ENCODE measurements at places on chromosomes 7 and 10.

GRCh38 chr7:87833130-87833529 lies 43.0 kb downstream of the SLC25A40 start:
- H3K36me3 ChIP-seq = peaks cover 12% of the 10 kb centered on the region
- no peak overlapping the region for H3K4me3 ChIP-seq
- H3K27me3 ChIP-seq = no peaks in the 10 kb centered on the region
- H3K4me1 ChIP-seq = no peaks in the 10 kb centered on the region

DNA sequence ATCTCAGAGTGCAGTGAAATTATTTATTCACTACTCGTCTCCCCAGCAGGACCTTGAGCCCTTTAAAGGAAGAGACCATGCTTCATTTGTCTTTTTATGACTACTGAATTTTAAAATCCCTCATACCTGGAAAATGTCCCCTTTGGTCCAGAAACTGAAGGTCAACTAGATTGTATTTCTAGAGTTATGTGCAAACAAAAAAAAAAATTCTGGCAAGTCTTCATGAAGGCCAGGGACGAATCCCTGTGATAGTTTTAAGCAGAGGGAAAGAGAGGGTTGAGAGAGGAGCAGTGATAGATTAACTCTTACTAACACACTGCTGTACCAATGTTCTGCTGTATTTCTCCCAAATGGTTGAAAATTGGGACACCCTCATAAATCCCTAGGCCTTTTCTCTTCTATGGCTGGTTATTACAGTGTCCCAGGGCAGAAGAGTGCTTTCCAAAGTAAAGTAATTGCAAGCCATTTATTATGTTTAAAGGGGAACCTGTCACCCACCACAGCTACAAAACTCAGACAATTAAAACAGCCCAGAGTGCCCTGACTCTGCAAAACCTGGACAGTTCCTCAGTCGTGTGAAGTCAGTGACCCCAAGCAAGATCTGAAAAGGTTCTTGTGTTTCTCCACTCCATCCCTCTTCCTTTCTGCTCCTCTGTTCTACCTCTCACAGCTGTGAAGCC lies 182.8 kb upstream of the AOAH start:
- no peak overlapping the region for H3K27ac ChIP-seq
- H3K36me3 ChIP-seq = peaks cover 46% of the 10 kb centered on the region
- DNase-seq = peak; percentile 19
- no peaks in the 10 kb centered on the region for H3K27me3 ChIP-seq
- no peak overlapping the region for H3K4me3 ChIP-seq

GRCh38 chr7:134770676-134771075 lies 8.8 kb upstream of the CALD1 start:
- H3K27ac ChIP-seq = no peak overlapping the region
- no peaks in the 10 kb centered on the region for H3K36me3 ChIP-seq
- DNase-seq = no peak
- H3K4me1 ChIP-seq = no peaks in the 10 kb centered on the region

- H3K4me1 ChIP-seq = no peaks in the 10 kb centered on the region
- DNase-seq = no peak
- H3K4me3 ChIP-seq = no peak overlapping the region
- H3K27ac ChIP-seq = no peak overlapping the region
- no peaks in the 10 kb centered on the region for H3K36me3 ChIP-seq
- peaks cover 83% of the 10 kb centered on the region for H3K27me3 ChIP-seq
Measured at GRCh38 chr10:132974886-132975830, 32.8 kb upstream of the CFAP46 start.

All from common myeloid progenitor, CD34-positive (primary cell).